ENCODE measurements at places on chromosomes 7 and 10. TPM values are rescaled to one million over a fixed set of nuclear protein-coding genes. Genes with fewer than 3 reads are reported as not detected.

DNA sequence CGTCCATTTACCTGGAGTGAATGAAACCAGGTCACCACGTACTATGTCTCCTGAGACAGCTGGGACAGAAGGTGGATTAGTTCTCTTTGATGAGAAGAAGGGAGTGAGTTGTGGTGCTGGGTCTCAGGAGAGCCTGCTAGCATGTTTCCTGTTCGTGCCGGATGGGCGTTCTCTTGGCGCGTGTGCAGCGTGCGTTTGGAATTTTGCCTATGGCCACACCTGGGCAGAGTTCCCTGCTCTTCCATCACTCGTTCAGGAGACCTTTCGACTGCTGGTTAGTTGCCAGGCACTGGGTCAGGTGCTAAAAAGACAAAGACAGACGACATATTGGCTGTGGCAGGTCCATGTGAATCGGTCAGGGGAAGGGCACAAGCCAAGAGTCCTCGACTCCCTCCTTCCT lies 90.3 kb downstream of the TRRAP start:
- no peak for DNase-seq

- DNase-seq = no peak
These were observed 160.8 kb downstream of the SPAG6 start for GRCh38 chr10:22505911-22506685.

DNA sequence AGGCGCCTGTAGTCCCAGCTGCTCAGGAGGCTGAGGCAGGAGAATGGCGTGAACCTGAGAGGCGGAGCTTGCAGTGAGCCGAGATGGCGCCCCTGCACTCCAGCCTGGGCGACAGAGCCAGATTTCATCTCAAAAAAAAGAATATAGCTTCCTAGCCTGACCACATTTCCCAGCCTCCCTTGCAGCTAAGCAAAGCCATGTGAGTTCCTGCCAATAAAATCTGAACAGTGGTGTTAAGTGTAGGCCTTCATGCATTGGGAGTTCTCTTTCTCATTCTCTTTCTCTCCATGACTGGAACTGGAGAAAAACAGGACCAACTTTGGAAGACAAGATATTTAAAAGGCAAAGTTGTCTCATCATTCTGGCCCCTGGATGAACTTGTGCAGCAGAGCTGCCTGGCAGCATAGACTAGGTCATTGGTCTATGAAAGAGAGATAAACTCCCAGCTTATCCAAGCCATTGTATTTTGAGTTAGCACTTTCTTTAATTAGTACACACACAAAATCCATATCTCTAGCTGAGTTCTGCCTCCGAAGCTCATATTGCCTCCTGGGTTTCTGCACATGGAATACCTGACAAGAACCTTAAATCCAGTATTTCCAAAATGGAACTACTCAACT lies 60.8 kb downstream of the TSPAN12 start:
- no peak for DNase-seq

Gene FAM185A
- total RNA-seq = 18.3 TPM

DNA sequence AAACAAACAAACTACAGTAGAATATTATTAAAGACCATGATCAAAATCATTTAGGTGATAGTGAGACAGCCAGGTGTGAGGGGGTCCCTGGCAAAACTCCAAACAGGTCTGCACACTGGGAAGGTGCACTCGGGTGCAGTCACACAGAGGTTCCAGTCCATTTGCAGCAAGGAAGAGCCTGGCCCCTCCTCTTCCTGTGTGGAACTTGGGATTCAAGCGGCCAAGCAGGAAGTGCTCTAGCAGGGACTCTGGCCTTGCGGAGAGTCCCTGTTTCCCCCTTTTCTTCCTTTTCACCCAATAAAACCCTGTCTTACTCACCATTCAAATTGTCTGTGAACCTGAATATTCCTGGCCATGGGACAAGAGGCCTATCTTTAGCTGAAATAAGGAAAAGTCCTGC lies 181.8 kb downstream of the LRRTM3 start:
- no peak for DNase-seq

DNA sequence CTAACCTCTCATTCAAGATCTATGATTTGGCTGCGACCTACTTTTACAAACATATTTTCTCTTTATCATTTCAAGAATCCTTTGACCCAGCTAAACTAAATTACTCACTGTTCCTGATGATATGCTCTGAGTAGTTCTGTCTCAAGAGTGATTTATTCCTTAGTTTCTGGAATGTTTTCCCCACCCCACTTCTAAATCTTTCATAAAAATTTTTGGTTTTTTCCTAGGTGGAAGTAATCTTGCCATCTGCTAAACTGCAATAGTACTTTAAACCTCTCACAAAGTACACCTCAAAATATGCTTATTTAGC lies 170.8 kb downstream of the DNAJC1 start:
- no peak for DNase-seq

Gene GOLGA7B
- total RNA-seq = 17.9 TPM

- no peak for DNase-seq
These were observed 1.2 kb downstream of the GTPBP10 start for GRCh38 chr7:90347759-90348158.

DNA sequence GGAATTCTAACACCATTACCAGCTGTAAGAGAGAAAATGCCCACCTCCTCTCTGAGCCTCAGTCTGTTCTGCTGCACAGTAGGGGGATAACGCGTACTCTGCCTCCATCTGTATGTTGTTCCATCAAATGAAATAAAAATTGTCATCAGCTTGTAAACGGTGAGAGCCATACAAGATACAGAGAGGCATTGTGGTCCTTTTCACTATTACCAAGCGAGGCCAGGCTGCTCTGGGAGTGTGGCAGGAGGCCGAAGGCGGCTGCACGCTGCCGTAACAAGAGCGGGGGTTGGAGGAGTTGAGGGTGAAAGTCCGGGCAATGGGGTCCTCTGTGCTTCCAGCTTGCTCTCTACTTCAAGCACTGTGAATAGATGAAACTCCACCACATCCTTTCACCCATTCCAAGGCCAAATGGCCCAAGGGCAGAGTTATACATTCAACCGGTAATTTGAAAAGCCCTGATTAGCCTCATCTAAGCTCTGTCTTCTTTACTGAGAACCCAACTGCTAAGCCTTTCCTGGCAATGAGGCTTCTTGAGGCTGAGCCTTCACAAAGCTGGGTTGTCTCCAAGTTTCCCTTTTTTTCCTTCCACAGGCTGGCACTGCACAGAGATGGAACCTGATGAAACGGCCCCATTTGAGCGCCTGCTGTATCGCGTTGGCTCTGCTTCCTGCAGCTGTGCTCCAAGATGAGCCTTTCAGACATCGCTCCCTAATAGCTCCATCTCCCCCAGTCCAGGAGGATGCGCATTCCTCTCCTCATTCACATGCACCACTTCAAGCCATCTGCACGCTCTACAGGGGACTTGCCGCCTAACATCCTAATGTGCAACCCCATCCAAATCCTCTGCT lies 47.2 kb downstream of the PYROXD2 start:
- no peak for DNase-seq

All from frontal cortex (tissue), 4 donors.